HCEC 1CT (cell line): ENCODE measurements at places on chromosomes 12 and 14.

GRCh38 chr12:77842430-77842829 lies 11.7 kb downstream of the NAV3 start:
- no peak for DNase-seq

- DNase-seq = peak; percentile 62
These were observed 185.5 kb upstream of the FAR2 start for GRCh38 chr12:28963554-28963953.

DNA sequence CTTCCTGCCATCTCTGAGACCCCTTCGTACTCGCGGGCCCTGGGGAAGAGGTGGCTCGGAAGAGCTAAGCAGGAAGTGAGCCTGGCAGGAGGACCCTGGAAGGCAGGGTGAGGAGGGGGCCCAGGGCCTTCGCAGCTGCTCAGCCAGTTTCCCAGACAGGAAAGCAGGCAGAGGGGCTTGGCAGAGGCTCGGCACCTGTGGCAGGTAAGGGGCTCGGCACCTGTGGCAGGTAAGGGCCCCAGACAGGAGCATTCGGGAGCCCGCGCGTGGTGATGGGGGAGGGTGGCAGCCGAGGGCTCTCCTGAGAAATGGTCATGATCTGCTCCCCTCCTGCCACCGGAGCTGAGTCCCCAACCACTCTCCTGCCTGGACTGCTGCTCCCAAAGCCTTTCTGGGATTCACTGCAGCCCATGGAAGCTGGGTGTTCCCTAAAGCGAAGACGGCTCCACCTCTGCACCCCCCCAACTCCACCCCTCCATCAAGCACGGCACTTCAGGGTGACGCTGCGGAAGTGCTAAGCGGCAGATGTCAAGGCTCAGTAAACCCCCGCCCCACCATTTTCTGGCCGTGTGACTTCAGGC lies 63.2 kb downstream of the PRIMA1 start:
- no peak for DNase-seq

GRCh38 chr12:64110864-64111263 lies 111.2 kb downstream of the KICS2 start:
- peak; percentile 11 for DNase-seq

DNA sequence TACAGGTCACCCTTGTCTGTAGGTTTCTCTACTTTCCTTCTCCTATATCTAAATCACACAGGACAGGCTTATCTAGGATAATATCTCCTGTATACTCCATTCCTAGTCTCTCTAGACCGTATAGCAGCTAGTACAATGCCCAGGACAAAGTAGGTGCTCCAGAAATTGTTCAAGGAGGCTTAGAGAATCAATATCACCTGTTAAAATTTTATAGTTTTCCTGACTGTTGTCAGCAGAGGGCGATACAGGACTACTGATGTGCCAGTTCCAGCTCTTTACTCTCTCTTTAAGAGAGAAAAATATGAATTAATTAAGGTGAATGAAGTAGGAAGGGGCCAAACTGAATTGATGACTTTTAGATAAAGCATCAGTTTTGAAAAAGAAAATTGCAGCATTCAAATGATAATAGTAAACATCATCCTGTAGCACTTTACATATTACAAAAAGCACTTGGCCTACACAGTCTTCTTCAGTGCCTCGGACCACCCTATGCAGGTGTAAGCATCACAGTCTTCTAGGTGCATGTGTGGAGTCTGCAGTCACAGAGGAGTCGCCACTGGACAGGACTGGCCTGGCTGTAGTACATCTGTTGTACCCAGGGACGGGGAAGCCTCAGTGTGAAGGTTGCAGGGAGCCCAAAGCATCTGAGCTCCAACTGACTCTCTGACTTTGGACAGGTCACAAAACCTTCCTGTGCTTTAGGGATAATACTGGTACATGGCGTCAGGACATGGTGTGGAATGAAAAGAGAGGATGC lies 61.9 kb upstream of the MAX start:
- peak; percentile 44 for DNase-seq

GRCh38 chr12:100339071-100339470 lies 17.8 kb upstream of the SLC17A8 start:
- DNase-seq = no peak

DNA sequence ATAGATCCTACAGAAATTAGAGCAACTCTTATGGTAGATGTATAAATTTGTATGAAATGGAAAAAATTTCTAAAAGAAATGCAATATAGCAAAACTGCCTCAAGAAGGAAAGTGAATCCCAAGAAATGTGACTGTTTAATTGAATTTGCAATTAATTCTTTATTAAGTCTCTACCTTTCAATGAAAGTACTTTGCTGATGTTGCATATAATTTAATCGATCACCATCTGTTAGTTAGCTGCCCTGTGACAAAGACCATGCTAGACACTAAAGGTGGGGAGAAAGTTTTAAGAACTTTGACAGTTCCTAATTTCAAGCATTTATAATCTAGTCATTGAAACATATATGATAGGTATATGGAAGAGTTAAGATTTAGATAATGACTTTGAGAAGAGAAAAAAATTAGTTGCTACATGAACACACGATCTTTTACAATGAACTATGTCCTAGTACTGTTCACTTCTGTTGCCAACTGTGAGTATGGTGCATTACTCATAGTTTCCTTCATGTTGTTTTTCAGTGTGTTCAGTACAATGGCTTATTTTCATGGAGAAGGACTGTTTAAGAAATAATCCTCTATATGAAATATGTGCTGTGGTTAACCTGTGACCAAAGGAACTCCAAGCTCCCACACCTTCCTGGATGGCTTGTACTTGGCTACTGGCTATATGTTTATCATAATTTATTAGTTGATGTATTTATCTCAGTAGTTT lies 128.4 kb downstream of the METTL25 start:
- DNase-seq = peak; percentile 3

GRCh38 chr12:16154990-16155389 lies 122.5 kb downstream of the SLC15A5 start:
- no peak for DNase-seq

- DNase-seq = no peak
These were observed 60.1 kb downstream of the FSCB start for GRCh38 chr14:44446965-44447364.

GRCh38 chr12:80749456-80749855 lies 32.7 kb downstream of the MYF5 start:
- no peak for DNase-seq

GRCh38 chr12:19299765-19300164 lies 139.5 kb upstream of the AEBP2 start:
- DNase-seq = no peak

DNA sequence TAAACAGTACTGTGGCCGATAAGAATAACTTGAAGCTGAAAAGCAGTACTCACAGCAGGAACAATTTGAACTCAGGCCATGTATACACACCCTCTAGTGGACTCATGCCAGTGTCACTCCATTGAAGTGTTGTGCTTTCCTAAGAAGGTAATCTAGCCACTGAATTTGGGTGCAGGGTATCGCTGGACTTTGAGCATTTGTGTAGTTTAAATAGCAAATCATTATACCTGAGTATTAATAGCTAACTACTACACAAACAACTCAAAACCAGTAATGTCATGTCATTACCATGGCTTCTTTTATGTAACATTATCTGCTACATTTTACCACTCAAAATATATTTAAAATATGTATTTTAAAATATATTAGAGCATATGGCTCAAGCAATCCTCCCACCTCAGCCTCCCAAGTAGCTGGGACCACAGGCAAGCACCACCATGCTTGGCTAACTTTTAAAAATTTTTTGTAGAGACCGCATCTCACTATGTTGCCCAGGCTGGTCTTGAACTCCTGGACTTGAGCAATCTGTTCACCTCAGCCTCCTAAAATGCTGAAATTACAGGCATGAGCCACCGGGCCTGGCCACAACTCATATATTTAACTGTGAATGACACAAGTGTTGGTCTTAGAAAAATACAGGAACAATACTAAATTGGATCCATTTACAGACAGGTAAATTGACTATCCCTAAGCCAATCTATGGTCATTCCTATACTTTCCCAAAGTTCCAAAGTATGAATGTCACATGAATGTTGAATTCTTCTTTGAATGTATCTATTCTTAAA lies 25.6 kb upstream of the ARID4A start:
- peak; percentile 32 for DNase-seq

DNA sequence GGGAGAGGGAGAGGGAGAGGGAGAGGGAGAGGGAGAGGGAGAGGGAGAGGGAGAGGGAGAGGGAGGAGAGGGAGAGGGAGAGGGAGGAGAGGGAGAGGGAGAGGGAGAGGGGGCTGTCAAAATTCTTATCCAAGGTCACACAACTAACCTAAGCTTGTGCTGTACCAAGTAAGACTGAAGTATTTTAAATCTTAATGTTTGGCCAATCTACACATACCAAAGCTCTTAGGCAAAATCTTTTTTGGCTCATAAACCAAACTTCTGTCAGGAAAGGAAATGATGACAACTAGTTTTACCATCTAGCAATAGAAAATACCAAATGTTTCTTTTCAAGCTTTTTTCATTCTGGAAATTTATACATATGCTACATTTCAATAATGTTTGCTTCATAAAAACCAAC lies 33.8 kb downstream of the CCDC38 start:
- DNase-seq = peak; percentile 47

- DNase-seq = no peak
These were observed 30.3 kb upstream of the SMOC1 start for GRCh38 chr14:69848903-69849391.

DNA sequence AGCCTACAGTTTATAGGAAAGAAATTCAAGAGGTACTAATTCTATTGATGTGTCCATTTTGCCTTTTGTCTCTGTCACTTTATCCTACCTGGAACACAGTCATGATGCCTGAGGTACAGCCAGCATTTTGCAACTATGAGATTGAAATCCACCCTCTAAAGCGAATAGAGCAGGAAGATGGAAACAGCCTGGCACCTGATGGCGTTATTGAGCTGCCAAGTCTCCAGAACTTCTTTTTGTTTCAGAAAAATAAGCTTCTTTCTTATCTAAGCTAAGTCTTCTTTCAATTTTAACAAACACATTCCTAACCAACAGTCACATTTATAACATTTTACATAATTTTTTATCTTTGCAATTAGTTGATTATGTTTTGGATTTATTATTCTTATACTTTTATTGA lies 182.1 kb downstream of the PAWR start:
- no peak for DNase-seq

GRCh38 chr12:124578854-124579253 lies 11.4 kb upstream of the NCOR2 start:
- no peak for DNase-seq

DNA sequence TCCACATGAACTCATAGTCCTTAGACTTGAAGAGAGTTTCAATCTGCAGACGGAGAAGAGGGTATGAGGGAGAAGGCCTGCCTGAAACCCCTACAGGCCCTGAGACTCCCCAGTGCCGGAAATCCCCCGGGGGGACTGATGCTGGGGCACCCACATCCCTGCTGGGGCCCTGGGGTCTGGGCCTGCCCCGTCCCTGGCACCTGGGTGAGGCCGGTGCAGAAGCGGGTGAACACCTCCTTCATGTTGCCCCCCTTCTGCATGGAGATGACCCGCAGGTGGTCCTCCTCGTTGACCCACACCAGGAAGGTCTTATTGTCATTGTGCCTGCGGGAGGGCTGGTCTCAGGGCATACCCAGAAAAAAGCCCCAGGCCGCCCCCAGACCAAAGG lies 2.4 kb downstream of the CKB start:
- no peak for DNase-seq

GRCh38 chr14:104937694-104938365 lies 13.2 kb downstream of the PLD4 start:
- no peak for DNase-seq
